Stimulated activated naive CD8-positive, alpha-beta T cell treated with anti-CD3 and anti-CD28 coated beads, Interleukin-15, amount 100 ng/mL, for 72 hours (primary cell): ENCODE measurements at places on chromosomes 1 and 21.

- no peak for DNase-seq
Measured at GRCh38 chr21:19986396-19986795, 1011.8 kb upstream of the NCAM2 start.

- DNase-seq: no peak
Measured at GRCh38 chr1:203158960-203159665, 16.5 kb downstream of the MYBPH start.

- DNase-seq: no peak
Measured at GRCh38 chr1:101453844-101454243, 217.0 kb downstream of the S1PR1 start.

DNA sequence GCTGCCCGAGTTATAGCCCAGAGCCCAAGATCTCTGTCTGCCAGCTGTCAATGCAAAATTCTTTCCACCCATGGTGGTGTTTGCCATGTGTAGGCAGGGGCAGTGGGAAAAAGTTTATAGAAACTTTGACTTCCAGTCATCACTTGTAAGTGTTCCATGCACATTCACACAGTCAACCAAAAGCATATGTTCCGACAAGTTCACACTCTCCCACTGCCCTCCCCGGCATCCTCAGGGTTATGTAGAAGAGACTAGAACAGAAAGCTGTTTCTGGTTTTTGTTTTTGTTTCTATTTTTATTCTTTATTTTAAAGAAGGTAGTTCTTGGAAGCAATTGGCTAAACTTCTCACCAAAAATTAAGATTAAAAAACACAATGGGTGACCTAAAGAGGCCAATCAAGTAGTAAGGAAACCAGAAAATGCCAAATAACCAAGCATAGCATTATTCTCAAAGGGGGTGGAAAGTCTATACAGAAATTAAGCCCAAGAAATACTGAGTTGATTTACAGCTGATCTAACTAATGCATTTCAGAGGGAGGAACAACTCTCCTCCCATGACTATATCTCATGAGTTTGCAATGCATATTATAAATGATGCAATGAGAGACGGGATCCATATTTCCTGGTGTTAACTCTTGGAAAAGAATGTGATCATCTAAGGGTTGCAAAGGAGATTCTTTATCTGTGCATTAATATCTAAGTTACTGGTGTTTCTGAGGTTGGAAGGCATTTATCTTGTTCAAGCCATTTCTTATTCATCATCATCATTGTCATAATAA is 91.5 kb upstream of the ETS2 start:
- DNase-seq: no peak
